ENCODE measurements at places on chromosomes 5 and 9.
A peak's percentile ranks its signal among the peaks of the same experiment; 100 is the strongest.

GRCh38 chr9:103707181-103707580 lies 386.9 kb upstream of the SMC2 start:
- no peak overlapping the region for H3K4me3 ChIP-seq
- H3K36me3 ChIP-seq, result no peaks in the 10 kb centered on the region
- DNase-seq, result no peak
- H3K4me1 ChIP-seq, result no peaks in the 10 kb centered on the region
- no peaks in the 10 kb centered on the region for H3K27me3 ChIP-seq

DNA sequence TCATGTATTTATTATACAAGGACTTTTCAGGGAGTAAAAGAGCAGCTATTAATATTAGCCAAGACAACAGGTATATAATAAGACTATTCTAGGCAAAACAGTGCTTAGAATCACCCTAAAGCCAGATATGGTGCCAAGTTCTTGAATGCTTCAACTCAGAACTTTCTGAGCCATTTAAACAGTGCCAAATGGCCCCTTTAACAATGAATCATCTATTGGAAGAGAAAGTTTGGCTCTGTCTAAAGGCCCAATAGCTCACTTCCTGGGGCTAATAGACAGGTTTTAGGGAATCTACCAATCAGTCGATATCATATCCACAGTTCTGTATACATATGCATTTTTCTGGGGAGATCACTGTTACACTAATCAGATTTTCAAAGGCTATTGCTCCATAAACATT lies 42.9 kb downstream of the ZNF474 start:
- H3K4me1 ChIP-seq, result peaks cover 4% of the 10 kb centered on the region
- no peaks in the 10 kb centered on the region for H3K36me3 ChIP-seq
- no peak overlapping the region for H3K27ac ChIP-seq
- no peak overlapping the region for H3K4me3 ChIP-seq
- peak; percentile 26 for DNase-seq

GRCh38 chr5:9409413-9409960 lies 136.4 kb downstream of the SEMA5A start:
- H3K4me1 ChIP-seq, result no peaks in the 10 kb centered on the region
- peaks cover 3% of the 10 kb centered on the region for H3K36me3 ChIP-seq
- DNase-seq, result no peak
- no peaks in the 10 kb centered on the region for H3K27me3 ChIP-seq
- no peak overlapping the region for H3K27ac ChIP-seq

DNA sequence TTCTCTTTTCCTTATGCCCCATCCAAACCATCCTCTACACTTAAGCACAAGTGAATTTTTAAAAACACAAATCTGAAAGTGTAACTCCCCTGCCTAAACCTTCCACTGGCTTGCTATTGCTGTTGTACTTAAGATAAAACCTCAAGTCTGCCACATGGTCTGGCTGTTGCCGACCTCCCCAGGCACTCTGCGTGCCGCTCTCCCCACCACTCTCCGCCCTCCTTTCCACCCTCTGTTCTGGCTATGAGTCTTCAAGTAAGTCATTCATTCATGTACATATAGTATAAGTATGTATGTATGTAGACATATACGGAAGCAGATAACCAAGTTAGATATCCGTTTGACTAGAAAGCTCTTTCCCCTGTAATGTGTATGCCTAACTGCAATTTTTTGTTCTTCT lies 94.7 kb upstream of the ANKRD55 start:
- H3K4me1 ChIP-seq, result peaks cover 3% of the 10 kb centered on the region
- DNase-seq, result no peak
- no peaks in the 10 kb centered on the region for H3K36me3 ChIP-seq
- H3K27ac ChIP-seq, result no peak overlapping the region
- H3K4me3 ChIP-seq, result no peak overlapping the region
- no peaks in the 10 kb centered on the region for H3K27me3 ChIP-seq

GRCh38 chr9:76828447-76828846 lies 64.2 kb downstream of the PCA3 start:
- no peaks in the 10 kb centered on the region for H3K4me1 ChIP-seq
- H3K27ac ChIP-seq, result no peak overlapping the region
- H3K27me3 ChIP-seq, result no peaks in the 10 kb centered on the region
- no peak overlapping the region for H3K4me3 ChIP-seq

DNA sequence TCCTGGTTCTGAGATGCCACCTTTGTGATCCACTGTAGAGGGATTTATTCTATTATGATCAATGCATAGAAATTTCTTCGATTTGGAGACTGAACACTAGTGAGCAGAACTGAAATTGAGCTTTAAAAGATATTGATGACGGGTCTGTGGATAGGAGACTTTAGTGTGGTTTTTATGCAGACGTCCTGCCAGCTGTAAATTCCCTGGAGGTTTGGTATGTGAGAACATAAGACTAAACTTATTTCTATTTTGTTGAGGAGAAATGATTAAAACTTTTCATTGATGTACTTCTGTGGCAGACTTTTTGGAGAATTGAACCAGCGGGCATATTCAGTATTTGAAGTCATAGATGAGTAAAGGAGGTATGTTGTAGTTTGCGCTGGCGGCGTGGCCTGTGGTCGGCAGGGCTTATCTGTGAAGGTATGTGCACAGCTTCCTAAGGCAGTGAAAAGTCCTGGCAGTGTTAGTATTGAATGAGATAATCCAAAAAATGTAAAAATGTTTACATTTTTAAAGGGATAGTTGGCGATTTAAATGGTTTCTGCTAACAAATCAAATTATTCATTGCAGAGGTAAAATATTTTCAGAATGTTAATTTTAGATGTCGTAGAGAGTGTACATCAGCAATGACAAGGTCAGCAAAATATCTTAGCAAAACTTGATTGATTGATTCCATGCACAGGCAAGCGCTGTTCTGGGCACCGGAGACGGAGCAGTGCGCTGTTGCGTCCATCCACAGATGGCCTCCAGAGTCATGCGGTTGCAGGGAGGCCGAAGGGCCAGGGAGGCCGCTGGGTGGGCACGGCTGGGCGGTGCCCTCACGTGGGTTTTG lies 20.4 kb downstream of the TENT4A start:
- H3K27ac ChIP-seq, result peak overlapping the region; percentile 96

DNA sequence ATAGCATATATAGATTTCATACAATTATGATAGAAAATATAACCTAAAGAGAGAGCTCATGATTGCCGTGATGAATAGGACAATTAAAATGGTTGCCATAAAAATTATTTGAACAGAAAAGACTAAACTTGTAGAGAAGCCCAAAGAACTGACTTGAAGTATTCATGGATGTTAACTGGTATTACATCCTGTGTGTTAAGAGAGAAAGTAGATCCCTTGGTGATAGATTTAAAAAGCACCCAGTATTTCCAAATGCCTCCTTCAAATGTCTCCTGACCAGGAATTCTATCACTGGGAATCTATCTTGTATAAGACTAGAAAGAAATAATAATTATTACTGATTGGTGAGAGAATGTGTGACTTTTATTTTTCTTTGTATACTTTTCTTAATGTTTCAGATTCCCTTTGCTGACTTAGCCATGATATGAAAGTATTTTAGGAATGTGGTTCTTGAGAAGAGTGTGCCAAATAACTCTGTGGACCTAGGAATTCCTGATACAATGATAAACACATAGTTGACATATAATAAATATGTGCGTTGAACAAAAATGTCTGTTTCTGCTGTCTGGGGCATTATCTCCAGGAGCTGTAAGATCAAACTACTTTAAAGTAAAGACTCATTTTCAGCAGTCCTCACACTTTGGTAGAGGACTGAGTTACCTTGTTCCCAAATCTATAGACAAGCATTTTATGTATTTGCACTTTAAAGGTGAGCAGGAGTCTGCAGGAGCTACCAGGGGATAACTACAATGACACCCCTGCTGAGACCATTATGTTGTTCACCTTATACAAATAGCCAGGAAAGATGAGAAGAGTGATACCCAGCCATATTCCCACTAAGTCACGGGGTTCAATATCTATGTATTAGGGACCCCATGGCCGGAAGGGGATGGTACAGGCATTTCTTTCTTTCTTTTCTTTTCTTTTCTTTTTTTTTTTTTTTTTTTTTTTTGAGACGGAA lies 211.1 kb upstream of the TLE4 start:
- peaks cover 6% of the 10 kb centered on the region for H3K4me1 ChIP-seq
- no peaks in the 10 kb centered on the region for H3K36me3 ChIP-seq
- H3K4me3 ChIP-seq, result no peak overlapping the region
- no peaks in the 10 kb centered on the region for H3K27me3 ChIP-seq
- DNase-seq, result peak; percentile 48

GRCh38 chr9:74951107-74951720 lies 1.5 kb downstream of the C9orf40 start:
- H3K27ac ChIP-seq, result no peak overlapping the region
- no peak for DNase-seq
- no peaks in the 10 kb centered on the region for H3K4me1 ChIP-seq
- no peaks in the 10 kb centered on the region for H3K27me3 ChIP-seq

GRCh38 chr9:16100537-16101091 lies 547.8 kb downstream of the CCDC171 start:
- peak; percentile 71 for DNase-seq
- H3K36me3 ChIP-seq, result no peaks in the 10 kb centered on the region
- no peak overlapping the region for H3K4me3 ChIP-seq
- no peaks in the 10 kb centered on the region for H3K27me3 ChIP-seq
- peaks cover 22% of the 10 kb centered on the region for H3K4me1 ChIP-seq
- H3K27ac ChIP-seq, result peak overlapping the region; percentile 23

All from IMR-90 (cell line).